Breast epithelium (tissue), 4 donors: ENCODE measurements at places on chromosomes 12 and 14. TPM values are rescaled to one million over a fixed set of nuclear protein-coding genes. Genes with fewer than 3 reads are reported as not detected.

Gene CLEC4D
- 0.33 TPM for total RNA-seq

Gene PLEKHG7
- not detected for total RNA-seq

Gene WSCD2
- 0.33 TPM for total RNA-seq

Gene ANO2
- total RNA-seq: 5.0 TPM

Gene SLC5A8
- total RNA-seq: 0.29 TPM

Gene CLEC2B
- total RNA-seq: 36.1 TPM

Gene JDP2
- 153 TPM for total RNA-seq

Gene SALL2
- 3.0 TPM for total RNA-seq

Gene INHBC
- not detected for total RNA-seq

Gene KRT75
- total RNA-seq: not detected

Gene FAM90A1
- not detected for total RNA-seq

Gene TWF1
- 92.1 TPM for total RNA-seq

Gene OR4L1
- not detected for total RNA-seq

Gene TAS2R42
- total RNA-seq: not detected

Gene KRT8
- total RNA-seq: 4.6 TPM

Gene KITLG
- total RNA-seq: 26.5 TPM

Gene AHNAK2
- total RNA-seq: 19.3 TPM

Gene CIROP
- total RNA-seq: not detected

Gene BICD1
- total RNA-seq: 18.4 TPM

Gene BORCS5
- total RNA-seq: 20.3 TPM

Gene ZNF140
- 22.3 TPM for total RNA-seq

Gene PAX9
- total RNA-seq: 4.9 TPM

Gene SLC22A17
- 6.4 TPM for total RNA-seq

Gene SELPLG
- total RNA-seq: 6.7 TPM

Gene ADAM21
- not detected for total RNA-seq

Gene PTCSC3
- total RNA-seq: not detected

Gene AQP6
- total RNA-seq: not detected

Gene SENP1
- total RNA-seq: 30.2 TPM

Gene CKB
- total RNA-seq: 305 TPM

Gene PPP1R3E
- total RNA-seq: 11.6 TPM

Gene SERPINA10
- not detected for total RNA-seq

Gene CLEC2D
- 30.1 TPM for total RNA-seq
